H9 (cell line): ENCODE measurements at places on chromosomes 13 and 19.

GRCh38 chr13:113021391-113021790 lies 52.4 kb downstream of the MCF2L start:
- no peak for DNase-seq

DNA sequence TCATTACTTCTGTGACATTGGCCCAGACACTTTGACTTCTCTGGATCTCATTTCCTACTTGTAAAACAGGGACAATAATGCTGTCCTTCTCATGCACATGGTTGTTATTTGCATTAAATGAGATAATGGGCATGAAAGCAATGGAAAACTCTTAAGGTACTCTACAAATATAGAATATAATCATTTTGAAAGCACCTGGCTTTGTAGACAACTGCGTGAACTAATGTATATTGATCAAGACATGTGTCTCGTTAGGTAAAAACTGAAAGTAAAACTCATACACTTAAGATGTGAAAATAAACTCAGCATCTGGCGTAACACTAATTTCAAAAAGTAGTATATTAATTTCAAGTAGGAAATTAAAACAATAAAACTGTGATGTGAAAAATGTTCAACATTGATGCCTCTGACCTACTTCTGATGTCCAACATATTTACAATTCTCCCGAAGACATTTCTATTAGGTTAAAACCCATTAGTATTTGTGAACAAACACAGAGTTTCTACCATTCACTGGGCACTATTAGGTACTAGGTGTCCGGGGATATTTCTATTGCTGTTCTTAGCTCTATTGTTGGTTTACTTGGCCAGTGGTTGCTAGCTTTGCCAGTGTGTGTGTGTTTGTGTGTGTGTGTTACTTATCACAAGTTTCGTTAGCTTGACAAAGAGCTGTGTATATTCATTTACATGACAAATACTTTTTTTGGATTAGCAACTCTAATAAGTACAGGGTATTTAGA lies 220.5 kb downstream of the KCNRG start:
- DNase-seq, result no peak

- DNase-seq, result no peak
Observed at GRCh38 chr13:24328145-24328544, 18.8 kb downstream of the C1QTNF9 start.

GRCh38 chr19:49596954-49597702 lies 6.1 kb downstream of the PRR12 start:
- no peak for DNase-seq

DNA sequence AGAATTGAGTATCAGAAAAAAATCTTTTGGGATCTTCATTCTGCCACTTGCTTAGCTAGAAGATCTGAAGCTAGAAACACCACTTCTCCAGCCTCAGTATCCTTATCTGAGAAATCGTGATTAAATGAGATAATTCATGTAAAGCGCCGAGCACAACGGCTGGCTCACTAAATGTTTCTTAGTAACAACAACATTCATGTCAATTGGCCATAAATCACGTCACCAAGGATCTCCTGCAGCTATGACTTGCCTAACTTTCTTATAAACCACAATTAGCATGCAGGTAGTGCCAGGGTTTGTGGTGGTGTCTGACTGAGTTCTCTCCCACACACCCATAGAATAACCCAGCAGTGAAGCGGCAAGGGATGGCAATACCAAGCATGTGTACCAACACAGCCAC lies 501.3 kb downstream of the EFNB2 start:
- no peak for DNase-seq

- no peak for DNase-seq
Observed at GRCh38 chr13:101817898-101818297, 365.4 kb downstream of the ITGBL1 start.

DNA sequence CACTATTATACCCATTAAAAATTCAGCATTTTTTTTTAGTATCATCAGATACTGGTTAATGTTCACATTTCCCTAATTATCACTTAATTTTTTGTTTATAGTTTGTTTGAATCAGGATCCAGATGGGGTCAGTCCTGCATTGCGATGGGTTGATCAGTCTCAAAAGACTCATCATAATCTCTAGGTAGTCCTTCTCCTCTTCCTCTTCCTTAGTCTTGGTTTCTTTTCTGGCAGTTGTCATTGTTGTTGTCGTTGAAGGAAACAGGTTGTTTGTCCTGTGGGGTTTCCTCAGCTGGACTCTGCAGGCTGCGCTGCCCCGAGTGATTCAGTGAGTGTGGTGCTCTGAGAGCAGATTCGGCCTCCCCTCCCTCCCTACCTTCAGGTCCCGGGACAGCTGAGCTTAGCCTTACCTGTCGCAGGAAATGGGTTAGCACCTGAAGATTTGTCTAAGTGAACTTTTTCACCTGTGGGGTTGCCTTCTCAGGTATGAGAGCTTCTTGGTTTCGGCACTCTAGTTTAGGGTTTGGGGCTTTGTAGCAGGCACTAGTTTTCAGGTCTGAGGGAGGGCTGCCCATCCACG lies 34.1 kb downstream of the NFIX start:
- DNase-seq, result no peak

GRCh38 chr13:25266706-25267105 lies 20.6 kb downstream of the MTMR6 start:
- no peak for DNase-seq

- DNase-seq, result peak; percentile 39
Observed at GRCh38 chr13:75102001-75102716, 379.8 kb downstream of the TBC1D4 start.

GRCh38 chr19:51131780-51132680 lies 7.3 kb downstream of the SIGLEC9 start:
- DNase-seq, result no peak

GRCh38 chr13:39656325-39656677 lies 839 bp downstream of the COG6 start:
- DNase-seq, result no peak

GRCh38 chr19:55311397-55311796 lies 13.7 kb downstream of the TMEM150B start:
- no peak for DNase-seq

- no peak for DNase-seq
Observed at GRCh38 chr19:19499272-19499995, 15.9 kb downstream of the TSSK6 start.

DNA sequence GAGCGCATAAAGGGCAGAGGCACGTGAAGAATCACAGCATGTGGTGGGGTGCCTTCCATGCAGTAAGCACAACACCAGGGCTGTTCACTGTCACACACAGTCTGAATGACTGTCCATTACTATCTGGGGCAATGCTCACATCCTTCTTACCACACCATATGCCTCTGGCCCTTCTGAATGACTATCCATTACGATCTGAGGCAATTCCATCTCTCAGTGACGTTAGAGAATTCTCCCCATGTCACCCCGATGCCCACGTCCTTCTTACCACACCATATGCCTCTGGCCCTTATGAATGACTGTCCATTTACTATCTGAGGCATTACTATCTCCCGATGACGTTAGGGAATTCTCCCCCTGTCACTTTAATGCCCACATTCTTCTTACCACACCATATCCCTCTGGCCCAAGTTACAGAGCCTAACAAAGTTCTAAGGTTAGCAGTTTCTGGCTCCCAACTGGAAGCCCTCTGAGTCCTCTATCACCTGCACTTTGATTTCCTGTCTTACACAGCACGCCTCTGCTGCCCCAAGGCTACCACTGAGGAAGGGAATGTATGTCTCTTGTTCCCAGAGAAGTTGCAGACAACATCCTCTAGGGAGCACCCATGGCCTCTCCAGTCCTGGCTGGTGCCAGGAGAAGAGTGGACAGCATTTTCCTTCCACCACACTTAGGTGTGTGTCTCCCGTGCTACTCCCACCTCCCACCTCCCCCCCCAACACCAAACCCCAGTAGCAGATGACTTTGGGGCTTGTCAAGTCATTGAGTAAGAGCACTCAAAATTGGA lies 154.8 kb downstream of the COG6 start:
- DNase-seq, result no peak

- DNase-seq, result no peak
Observed at GRCh38 chr13:55029280-55029679, 2000.7 kb downstream of the OLFM4 start.

- DNase-seq, result no peak
Observed at GRCh38 chr13:110334841-110335490, 27.9 kb downstream of the COL4A2 start.

DNA sequence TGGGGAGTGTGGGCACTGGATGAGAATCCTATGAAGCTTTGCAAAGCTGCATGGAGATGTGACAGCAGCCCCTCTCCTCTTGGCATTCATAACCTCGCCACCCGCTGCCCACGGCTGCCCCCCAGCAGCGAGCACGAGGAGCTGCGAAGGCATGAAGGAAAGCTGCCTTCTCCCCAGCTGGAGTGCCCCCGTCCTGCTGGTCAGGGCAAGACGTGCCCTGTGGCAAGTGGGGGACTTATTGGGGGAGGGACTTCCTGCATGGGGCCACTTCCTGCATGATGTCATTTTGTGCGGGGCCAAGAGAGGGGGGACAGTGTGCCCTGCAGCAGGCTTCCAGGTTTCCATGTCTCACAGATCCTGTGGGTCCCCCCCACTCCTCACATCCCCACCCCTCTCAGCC lies 85.9 kb downstream of the TSHZ3 start:
- DNase-seq, result peak; percentile 27

- no peak for DNase-seq
Observed at GRCh38 chr19:18869023-18869618, 26.8 kb downstream of the CERS1 start.

- DNase-seq, result no peak
Observed at GRCh38 chr13:34842466-34842865, 99.6 kb upstream of the NBEA start.

DNA sequence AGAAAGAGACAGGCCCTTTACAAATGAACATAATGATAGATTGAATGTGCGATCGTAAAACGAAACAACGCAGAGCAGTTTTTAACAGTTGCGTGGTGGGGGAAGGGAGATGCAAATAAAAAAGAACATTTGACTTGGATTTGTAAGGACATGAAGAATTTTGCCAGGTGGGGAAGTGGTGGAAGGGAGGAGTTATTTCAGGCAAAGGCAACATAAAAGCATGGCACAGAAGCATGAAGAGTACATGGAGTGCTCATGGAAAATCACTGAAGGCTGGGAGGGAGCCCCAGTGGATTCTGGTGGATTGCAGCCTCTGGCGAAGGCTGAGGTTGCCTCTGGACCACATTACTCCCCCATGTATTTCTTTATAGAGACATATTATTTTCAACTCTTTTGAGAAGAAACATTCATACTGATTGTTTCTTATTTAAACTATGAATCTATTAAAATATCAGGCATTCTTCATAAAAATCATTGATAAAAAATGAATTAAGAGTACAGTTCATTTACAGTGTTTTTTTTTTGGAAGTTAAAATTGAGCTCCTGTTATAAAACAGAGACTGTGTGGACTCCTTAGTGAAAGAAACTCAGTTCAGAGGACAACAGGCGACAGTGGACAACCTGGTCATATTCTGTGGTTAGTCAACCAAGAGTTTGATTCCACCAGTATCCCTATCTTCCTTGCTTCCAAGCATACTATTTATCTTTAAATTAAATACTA lies 57.5 kb downstream of the STARD13 start:
- DNase-seq, result no peak

DNA sequence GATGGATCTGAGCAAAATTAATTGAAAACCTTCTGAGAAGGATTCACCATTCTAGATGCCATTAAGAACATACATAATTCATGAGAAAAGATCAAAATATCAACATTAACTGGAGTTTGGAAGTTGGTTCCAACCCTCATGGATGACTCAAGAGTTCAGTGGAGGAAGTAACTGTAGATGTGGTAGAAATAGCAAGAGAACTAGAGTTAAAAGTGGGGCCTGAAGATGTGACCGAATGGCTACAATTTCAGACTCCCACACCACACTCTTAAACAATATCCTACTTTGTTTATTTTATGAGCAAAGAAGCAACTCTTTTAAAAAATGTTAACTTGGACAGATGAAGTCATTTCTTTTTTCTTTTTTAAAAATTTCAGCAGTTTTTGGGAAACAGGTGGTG lies 354.3 kb downstream of the KLF12 start:
- DNase-seq, result no peak

DNA sequence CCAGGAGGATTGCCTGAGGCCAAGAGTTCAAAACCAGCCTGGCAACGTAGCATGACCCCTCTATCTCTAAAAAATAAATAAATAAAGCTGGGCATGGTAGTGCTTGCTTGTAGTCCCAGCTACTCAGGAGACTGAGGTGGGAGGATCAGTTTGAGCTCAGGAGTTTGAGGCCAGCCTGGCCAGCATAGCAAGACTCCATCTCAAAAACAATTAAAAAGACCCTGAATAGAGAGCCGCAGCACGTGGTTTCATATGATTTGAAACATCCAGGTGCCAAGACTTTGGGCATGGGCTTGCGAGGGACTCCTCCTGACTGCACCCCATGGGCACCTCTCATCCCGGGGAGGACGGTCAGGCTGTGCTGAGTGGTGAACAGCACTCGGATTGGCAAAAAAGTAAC lies 63.9 kb downstream of the ZIC5 start:
- DNase-seq, result no peak

- DNase-seq, result no peak
Observed at GRCh38 chr19:23328211-23328610, 67.1 kb downstream of the ZNF91 start.

DNA sequence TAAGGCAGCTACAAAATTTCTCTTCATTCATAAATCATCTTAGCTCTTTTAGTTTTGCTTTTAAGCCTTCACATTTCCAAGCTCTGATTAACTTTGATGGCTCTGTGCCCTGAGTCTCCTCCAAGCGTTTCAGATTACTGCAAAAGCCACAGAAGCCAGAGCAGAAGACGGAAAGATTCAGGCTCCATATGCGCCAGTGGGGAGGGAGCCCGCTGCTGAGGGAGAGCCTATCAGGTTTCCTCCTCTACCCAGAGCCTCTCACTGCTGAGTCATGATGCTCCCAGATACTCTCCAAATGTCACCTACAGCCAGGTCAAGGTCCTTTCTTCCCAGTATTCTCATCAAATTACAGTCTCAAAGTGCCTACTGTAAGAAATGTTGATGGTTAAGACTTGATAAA lies 193.6 kb downstream of the RAP2A start:
- peak; percentile 66 for DNase-seq

DNA sequence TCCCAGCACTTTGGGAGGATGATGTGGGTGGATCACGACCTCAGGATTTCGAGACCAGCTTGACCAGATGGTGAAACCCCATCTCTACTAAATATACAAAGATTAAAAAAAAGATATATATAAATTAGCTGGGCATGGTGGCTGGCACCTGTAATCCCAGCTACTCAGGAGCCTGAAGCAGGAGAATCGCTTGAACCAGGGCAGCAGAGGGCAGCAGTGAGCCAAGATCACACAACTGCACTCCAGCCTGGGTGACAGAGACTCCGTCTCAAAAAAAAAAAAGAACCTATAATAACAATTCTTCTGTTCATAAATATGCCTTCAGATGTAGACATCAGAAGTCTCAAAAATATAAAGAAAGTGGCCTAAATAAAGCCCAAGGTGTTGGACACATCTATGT lies 7.6 kb downstream of the ZNF737 start:
- DNase-seq, result peak; percentile 30

GRCh38 chr13:25085125-25085742 lies 10.7 kb upstream of the PABPC3 start:
- DNase-seq, result peak; percentile 54

GRCh38 chr19:4371247-4372164 lies 28.1 kb downstream of the MPND start:
- DNase-seq, result no peak

GRCh38 chr19:16585808-16586476 lies 13.7 kb upstream of the SLC35E1 start:
- no peak for DNase-seq
